Endothelial cell (in vitro differentiated cells): ENCODE measurements at places on chromosomes 5 and 9.

DNA sequence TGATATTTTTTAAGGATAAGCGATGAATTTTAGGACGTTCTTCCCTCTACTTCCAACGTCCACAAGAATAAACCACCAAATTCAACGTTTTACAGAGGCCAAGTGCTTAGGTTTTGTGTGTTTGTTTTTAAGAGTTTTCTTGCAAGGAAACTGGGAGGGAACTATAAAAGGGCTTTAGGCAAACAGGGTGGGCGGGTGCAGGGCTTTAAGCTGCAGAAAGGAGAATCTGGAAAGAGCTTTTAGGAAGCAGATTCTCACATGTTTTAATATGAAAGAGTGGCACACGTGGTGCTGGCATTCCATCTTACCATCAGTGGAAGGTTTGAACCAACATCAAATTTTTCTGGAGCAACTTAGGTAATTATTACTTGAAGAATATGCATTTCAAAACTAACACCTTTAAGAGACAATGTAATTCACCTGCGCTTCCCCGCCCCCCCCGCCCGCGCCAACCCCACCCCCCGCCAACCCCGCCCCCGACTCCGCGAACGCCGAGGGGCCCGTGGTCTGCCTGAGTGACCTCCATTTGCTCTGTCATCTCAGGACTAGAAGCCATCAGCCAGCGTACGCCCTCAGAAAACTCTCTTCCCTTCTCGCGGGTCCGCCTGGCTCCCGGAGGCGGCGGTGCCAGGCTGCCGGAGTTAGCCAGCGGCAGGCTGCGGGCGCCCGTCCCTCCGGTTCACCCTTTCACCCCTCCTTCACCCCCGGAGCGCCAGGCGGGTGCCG lies 911 bp upstream of the PIK3R1 start:
- DNase-seq: no peak

GRCh38 chr5:147436596-147436995 lies 73.3 kb downstream of the DPYSL3 start:
- DNase-seq: no peak

DNA sequence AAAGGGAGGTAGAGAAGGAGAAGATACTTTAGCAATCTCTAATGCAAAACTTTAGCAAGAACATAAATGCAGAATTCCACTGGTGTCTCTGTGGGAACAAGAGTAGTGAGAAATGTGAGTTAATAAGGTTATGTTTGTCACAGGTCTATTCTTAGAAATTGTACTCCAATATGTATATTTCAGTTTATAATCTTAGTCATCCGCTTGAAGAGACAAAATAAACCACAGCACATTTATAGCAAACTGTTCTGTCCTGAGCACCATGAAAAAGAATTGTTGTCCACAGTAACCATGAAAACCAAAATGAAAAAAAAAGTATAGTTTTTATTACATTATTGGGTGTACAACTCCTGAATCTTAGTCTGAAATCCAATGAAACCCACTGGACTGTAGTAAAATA lies 93.6 kb upstream of the TSLP start:
- no peak for DNase-seq

DNA sequence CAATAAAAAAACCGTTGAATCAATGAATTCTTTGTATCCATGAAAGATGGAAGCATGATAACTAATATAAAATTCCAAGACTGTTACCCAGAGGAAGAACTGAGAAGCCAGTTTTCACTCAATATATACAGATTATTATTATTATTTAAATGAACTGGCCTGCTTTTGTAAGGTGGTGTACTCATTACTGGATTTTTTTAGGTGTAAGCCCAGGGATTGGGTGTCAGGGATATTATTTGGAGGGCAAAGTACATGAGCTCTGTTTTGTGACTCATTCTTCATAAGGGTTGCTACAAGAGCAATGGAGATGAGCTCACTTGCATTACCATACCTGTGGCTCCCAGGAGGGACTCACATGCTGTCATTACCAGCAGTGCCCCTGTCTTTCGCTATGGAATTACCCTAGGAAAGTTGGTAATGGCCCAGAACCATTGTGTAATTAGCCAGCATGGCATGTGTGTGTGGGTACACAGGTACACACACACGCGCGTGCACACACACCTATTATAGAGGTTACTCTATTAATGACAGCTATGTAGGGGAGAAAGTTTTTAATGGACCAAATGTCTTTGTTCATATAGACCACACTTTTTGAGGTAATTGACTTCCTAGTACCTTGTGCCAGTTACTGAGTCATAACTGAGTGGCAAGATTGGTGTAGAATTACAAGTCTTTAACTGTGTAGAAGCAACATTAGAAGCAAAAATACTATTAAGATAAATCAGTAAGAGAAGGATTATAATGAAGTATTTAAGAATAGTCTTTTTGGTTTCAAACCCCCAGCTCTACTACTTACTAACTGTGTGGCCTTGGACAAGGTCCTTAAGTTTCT lies 143.4 kb downstream of the GDNF start:
- DNase-seq: no peak

DNA sequence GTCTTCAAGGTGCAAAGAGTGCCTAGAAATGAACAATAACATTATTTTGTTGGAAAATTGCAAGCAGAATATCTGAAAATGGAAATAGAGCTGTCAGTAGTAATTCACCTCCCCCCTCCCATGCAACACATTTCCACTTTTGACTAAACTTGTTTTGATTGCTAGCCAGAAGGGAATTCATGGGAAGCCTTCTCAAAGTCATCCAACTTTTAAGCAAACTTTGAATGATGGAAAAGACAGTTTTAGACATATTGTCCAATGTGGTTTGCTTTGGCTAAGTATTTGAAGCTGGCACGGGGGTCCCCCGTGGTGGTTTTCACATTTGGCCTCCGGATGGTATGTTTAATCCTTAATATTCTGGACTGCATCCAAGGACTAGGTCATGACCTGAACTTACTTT lies 7.5 kb downstream of the NR2F1 start:
- DNase-seq: no peak

DNA sequence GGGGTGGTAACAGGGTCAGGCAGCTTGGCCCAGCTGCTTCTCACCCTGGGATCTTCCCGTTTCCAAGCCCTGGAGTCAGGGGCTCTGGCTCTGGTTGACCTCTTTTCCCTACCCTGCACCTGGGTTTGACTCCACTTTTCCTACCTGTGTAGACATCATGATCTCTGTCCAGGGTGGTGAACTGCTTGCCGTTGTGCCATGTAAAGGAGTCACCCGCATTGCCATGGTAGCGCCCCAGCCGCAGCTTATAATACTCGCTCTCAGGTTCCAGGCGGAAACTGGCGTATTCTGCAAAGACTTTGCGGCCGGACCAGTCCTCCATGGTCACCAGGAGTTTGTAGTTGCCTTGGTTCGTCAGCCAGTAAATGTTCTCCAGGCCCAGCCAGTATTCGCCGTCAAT lies 30.9 kb downstream of the ANGPTL2 start:
- DNase-seq: no peak

GRCh38 chr5:14200312-14200990 lies 57.3 kb downstream of the TRIO start:
- no peak for DNase-seq

DNA sequence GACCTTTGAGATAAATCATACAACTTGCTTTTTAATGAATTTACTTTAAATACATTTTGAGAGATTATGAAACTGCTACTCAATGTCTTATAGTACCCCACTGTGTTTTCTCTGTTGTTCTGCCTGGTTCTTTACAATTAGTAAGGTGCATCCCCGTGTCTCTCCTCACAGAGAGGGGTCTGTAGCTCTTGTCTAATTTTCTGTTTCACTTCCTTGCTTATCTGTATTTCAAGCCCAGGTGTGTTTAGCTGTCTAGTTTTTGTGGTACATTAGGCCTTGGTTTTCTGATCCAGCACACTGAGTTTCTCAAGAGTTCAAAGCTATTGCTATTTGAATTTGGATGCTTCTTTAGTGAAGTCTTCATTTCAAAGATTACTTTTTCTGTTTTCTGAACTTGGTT lies 105.1 kb downstream of the MAST4 start:
- no peak for DNase-seq

- no peak for DNase-seq
These were observed 87.5 kb upstream of the SARDH start for GRCh38 chr9:133825555-133826218.

- DNase-seq: no peak
These were observed 1640.5 kb upstream of the CDH9 start for GRCh38 chr5:28678899-28679298.

DNA sequence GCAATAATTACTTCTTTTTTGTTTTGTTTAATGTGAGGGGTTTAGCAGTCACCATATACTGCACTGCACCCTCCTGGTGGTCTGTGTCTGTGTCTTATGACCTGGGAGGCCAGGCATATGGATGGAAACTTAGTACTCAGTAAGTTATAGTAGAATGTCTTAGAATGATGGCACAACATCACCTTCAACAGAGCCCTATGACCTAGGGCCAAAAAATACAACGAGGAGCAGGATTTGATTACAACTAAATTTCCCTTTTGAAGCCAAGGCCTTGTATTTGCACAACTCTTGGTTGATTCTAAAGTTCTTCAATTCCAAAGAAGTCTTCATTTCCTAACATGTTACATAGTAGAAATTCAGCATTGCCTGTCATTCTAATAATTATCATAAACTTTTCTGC lies 422.1 kb upstream of the PIK3R1 start:
- no peak for DNase-seq

- DNase-seq: no peak
These were observed 227.8 kb upstream of the DMAC1 start for GRCh38 chr9:8027351-8027750.

- DNase-seq: no peak
These were observed 34.3 kb downstream of the NACC2 start for GRCh38 chr9:136060671-136061371.

- DNase-seq: no peak
These were observed 45.6 kb upstream of the STXBP1 start for GRCh38 chr9:127566351-127567001.

DNA sequence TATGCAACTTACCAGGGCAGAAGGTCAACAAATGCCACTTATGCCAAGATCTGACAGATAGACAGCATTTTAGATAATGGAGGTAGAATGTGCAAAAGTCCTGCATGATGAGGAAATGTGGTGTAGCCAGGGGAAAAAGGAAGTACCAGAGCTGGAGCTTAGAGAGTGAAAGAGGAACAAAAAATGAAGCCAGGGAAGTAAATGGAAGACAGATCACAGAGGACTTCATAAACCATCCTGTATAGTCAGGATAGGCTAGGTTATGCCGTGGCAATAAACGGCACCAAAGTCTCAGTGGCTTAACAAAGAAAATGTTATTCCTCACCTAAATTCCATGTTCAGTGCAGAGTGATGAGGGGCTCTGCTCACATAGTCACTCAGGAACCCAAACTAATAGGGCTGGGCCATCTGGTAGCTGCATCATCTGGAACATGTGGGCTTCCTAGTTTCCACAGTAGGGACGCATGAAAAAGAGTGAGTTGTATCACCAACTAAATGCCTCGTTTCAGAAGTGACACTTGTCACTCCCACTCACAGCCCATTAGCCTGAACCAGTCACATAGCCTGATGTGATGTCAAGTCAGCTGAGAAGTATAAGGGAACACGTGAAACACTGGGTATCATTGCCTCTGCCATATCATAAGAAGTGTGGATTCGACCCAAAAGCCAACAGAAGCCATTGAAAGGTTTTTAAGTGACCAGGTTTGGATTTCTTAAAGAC lies 70.3 kb downstream of the SH3RF2 start:
- DNase-seq: no peak

DNA sequence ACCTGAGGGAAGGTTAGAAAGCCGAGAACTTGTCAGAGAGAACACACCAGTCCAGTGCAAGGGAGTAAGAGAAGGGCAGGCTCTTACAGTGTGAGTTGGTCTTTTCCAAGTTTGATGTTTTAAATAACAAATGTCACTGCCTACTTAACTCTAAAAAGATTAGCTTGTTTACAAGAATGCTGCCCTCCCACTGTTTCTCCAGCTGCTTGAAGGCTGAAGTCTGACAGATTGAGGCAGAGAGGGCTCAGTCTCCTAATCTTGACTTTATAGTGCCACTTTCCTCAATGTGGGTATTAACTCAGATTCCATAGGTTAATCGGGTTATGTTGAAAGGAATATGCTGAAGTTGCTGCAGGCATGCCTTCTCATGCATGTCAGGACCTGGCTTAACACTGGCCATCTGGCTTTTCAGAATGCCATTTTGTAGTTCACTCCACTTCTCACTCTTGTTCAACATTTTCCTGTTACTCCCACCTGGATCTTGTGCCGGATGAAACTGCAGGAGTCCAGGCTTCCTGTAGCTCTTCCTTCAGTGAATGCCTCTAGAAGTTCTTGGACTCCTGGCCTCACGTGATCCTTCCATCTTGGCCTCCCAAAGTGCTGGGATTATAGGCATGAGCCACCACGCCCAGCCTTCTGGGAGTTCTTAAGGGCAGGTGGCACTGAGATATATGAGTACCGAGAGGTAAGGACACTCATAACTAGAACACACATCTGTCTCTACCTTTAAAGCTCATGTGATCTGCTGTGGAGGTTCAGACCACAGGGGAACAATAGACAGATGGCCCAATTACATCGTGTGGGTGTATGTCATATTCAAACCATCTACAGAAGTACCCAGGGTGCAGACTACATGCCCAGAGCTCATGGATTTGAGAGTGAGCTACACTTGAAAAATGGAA lies 249.7 kb downstream of the ARHGAP26 start:
- no peak for DNase-seq

- no peak for DNase-seq
These were observed 14.3 kb downstream of the IL5 start for GRCh38 chr5:132528866-132529634.

DNA sequence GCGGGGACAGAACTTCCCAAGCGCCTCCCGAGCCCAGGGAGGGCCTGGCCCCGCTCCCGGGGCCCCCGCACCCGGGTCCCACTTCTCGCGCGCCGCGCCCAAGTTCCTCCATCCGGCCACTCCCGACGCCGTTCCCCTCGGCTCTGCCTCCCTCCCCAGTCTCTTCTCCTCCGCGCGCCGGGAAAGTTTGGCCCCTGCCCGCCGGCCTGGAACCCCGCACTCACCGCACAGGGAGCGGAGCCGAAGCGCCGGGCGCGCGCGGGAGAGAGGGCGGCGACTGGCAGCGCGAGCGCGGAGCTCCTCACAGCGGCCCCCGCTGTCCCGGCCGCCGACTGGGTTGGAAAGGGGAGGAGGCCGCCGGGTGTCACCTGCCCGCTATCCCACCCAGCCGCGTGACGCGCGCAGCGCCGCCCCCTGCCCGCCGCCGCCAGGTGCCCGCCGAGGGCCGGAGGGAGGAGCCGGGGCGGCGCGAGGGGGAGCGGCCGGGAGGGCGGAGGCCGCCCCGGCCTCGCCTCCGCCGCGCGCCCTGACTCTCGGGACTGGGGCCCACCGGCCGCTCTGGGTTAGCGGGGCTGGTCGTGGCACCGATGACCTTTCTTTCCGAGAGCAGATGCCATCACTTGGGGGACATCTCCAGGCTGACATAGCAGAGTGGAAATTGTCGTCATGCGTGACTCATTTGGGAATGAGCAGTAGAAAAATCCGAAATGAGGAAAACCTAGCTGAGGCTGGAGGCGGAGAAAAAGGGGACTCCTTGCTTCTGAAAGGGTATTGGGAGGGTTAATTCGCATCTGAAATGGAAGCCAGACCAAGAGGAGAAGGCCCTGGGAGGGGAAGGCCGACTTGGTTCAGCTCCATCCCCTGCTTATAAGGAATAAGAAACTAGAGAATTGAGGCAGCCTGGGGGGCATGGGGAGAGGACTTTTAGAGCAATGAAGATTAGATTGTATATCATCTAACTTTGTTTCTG lies at the start of gene ELOVL7:
Gene ELOVL7 (minus strand): TSS at position 334 of the 970 bp plus-strand sequence. CDS start 56,872 bp downstream, outside the sequence.
- DNase-seq: peak; percentile 64

GRCh38 chr5:159508344-159508743 lies 178.1 kb upstream of the IL12B start:
- DNase-seq: no peak

- DNase-seq: no peak
These were observed 272.3 kb downstream of the ZSWIM6 start for GRCh38 chr5:61604076-61605025.
